ENCODE measurements at places on chromosomes 2 and 18.

DNA sequence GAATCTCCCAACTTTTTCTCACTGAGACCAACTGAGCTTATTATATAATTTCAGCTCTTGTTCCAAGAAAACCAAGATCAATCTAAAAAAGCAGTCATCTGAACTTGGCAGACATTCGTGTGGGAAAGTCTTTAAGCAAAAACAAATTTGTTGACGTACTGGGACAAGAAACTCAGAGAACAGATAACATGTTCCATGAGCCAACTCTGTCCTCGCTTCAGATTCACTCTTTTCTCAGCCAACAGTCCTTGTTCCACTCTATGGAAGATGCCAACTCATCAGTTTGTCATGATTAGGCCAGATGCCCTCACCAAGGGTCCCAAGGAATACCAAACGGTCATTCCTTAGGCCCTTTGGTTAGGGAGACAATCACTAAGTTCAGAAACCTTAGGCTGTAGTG is 224.2 kb upstream of the CTAGE1 start:
- no peak for DNase-seq

DNA sequence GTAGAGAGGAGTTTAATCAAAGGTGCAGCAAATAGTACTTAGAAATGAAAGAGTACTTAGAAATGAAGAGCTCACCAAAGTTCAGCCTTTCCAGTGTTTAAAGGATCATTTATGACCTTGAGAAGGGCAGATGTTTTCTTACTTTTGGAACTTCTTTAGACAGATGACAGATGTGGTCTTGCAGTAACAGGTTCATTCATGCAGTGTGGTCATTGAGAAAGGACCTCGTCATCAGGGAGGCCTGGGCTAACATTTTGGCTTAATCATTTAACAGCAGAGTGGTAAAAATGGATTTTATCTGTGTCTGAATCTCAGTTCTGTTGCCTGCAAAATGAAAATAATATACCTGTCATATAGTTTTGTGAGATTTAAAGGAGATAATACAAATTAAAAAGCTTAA is 75.1 kb upstream of the NT5C1B start:
- no peak for DNase-seq

DNA sequence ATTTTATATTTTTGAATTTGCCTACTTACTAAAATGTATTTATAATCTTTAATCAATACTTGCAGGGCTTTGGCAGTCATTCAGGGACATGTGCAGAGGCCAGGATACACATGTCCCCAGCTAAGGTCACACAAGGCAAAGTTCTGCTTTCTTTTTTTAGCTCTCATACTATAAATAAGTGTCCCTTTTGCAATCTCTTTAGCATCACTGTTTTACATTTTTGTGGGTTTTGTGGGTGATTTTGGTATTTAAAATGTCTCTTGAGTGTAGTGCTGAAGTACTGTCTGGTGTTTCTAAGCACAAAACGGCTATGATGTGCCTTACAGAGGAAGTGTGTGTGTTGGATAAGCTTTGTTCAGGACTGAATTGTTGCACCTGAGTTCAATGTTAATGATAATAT is 309.0 kb upstream of the GULP1 start:
- DNase-seq: peak; percentile 19

GRCh38 chr2:27208486-27209050 is 3.3 kb upstream of the ATRAID start:
- DNase-seq: no peak

DNA sequence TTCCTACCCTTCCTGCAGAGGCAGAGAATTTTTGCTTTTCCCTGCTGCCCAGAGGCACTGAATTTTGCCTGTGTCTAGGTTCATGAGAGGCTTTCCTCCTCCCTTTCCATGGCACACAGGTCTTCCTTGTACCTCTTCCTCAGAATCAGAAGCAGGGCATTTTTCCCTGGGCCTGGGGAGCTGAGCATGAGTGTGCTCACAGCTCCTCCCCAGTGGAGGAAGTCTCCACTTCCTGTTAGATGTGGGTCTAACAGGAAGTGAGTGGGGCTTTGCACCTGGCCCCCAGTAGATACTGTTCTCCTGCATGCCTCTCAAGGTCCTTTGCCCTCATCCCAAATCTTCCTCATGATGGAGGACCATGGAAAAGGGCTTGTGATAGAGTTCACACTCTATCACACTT is 297.2 kb upstream of the FIGN start:
- DNase-seq: no peak

DNA sequence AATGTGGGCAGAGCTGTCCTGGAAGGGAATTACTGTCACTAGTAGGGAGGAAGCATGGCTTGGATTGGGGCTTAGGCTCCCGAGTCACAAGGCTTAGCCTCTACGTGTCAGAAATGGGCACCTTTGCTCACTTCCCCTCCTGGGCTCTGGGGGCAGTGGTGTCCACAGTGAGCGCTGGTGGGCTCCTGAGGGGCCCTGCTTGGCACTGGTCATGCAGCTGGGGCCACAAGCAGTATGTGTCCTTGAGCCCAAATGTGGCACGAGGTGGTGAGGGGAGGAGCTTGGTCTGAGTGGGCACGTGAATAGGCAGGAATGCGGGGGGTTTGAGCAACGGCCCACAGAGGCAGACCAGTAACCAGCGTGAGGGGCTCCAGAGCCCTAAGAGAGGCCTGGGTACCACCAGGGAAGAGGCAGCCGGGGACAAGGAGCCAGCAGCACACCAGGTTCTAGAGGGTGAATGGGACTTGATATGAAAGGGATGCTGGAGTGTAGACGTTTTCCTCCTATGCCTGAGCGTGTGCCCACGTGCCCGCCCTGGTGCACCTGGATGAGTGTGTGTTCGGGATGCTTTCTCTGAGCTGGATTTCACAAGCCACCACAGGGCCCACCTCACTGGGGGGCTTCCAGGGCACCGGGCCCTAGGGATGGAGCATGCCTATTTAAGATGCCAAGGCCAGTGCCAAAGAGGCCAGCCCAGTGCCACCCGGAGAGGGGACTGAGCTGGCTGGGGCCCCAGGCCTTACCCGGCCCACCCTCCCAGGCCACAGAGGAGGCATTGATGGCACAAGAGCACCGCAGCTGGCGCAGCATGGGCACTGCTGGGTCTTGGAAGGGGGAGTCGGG is 22.8 kb upstream of the PTMA start:
- peak; percentile 79 for DNase-seq

- no peak for DNase-seq
Measured at GRCh38 chr18:5463390-5463789, 80.4 kb downstream of the EPB41L3 start.

- DNase-seq: no peak
Measured at GRCh38 chr18:75276818-75277609, 66.4 kb downstream of the TSHZ1 start.

GRCh38 chr2:29326926-29327325 is 211.7 kb downstream of the CLIP4 start:
- DNase-seq: no peak

DNA sequence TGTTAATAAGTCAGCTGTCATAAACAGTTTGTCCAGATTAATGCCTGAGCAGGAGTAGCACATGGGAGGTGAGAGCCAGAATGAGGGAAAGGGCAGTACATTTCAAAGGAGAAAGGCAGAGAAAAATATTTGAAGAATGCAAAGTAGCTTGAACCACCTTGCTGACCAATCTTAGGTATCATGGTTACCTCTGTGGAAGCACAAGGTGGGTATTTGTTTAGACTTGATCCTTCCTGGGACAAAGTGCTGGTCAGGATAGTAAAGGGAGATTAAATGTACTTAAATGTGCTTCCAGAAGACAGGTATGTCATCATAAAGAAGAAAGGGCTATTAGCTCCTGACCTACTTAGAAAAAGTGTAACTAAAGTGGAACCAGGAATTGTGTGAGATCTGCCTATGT is 105.0 kb downstream of the LRRTM1 start:
- no peak for DNase-seq

- DNase-seq: no peak
Measured at GRCh38 chr2:160199683-160200389, at the start of gene ITGB6. Gene ITGB6 (minus strand): TSS chr2:160200272. CDS start chr2:160200063, 209 bp downstream.

DNA sequence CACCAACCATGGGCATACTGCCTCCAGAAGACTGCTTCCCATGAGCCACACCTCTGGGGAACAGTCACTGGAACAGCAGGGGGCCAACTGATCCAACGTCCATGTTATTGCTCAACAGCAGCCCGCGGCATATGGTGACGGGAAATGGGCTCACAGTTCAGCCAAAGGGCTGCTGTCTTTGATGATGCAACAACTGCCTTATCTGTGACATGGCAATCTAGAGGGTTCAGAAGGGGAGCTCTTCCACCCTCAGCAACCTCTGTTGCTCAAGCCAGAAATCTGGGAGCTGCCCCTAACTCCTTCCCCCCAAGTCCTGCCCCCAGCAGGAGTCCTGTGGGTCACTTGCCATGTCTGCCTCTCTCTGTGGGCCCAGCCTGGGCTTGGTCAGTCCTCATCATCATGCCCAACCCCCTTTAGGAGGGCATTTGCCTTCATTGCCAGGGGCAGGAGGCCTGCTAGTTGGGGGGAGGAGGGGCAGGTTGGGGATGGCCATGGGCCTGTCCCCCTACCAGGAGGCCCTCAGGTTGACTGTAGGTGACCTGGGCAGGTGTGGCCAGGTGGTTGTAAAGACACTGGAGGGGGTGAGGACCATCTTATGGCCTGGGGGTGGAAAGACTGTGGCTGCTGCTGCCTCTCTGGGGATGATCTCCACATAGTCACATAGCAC is 212.9 kb downstream of the CYP26B1 start:
- no peak for DNase-seq

DNA sequence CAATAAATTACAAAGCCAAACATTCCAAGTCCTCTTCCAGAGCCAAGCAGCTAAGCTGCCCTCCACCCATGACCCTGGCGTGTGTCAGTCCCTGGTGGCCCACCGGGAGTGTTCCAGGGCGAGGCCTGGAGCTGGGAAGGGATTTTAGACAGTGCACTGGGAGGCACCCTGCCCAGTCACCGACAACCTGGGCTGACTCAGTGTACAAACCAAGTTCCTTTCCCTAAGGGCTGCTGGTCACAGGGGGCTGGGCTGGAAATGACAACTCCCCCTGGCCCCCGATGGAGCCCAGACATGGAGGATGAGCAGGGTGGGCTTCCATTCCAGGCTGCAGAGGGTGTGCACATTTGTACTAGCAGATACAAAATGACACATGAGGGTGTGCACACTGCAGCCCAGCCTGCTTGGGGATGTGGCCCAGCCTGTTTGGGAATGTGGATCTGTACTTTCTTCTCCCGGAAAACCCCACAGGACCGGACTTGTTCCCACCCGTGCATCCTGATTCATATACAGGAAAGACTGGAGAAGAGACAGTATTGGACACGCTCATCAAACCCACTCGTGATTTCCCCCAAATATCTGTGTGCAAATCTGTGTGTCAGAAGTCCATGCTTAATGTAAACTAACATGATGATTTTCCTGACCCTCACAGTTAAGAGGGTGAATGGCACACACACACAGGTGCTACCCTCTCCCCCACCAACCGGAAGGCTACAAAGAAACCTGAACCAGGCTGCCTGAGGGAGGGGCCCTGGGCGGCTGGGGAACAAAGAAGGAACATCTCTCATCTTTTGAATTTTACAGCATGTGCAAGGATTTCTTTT is 58.9 kb downstream of the NDUFA10 start:
- DNase-seq: no peak

- DNase-seq: peak; percentile 81
Measured at GRCh38 chr2:60499651-60500265, 53.7 kb downstream of the BCL11A start.

DNA sequence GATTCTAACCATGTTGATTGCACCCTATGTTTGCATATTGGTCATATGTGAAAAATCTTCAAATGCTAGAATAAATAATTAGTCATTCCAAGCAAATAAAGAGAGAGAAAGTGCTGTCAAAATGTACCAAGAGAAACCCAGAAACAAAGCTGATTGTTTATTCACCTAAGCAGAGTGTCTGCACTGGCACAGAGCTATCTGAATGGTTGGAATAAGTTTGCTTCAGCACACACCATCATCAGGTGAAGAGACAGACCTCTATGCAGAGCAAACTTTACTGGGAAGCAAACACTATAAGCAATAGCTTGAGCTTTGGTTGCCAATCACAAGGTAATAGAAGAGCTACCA is 25.4 kb downstream of the DSG4 start:
- no peak for DNase-seq

DNA sequence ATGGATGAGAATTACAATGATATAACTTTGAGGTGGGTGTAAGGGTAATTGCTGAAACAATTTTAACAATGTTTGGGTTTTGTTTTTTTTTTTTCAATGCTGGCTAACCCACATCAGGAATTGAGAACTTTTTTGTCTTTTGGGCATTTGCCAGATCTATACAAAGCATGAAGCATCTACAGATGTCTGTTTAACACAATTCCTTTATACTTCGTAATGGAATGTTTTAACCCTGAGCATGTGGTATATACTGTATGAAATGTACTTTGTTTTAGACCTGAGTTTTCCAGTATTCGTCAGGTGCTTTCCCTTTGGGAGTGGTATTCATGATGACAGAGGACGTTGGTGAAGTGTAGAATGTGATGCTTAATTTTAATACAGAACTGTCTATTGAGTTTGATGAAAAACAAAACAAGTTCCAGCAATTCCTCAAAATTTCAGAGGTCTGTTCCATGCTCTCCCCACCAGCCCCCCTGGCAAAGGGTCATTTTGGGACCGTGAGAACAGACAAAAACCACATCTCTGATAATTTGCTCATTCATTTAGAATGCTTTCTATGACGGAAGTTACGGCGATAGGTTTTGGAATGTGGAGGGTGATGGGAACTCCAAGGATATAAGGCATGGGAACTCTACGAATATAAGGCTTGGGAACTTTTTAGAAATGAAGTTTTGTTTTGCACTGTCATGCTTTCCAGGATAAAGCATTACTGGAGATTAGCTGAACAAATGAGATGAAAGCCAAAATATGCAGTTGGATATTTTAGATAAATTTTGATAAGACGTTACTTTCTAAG is 14.1 kb downstream of the LIMS1 start:
- no peak for DNase-seq
